ENCODE measurements at places on chromosomes 7 and 10. TPM values are rescaled to one million over a fixed set of nuclear protein-coding genes. Genes with fewer than 3 reads are reported as not detected.

- H3K36me3 ChIP-seq, result no peaks in the 10 kb centered on the region
- no peaks in the 10 kb centered on the region for H3K27me3 ChIP-seq
- no peak for DNase-seq
- no peaks in the 10 kb centered on the region for H3K4me1 ChIP-seq
- no peak overlapping the region for H3K27ac ChIP-seq
Observed at GRCh38 chr7:70710651-70711050, 421.3 kb upstream of the GALNT17 start.

GRCh38 chr7:34160261-34160752 is 255.0 kb downstream of the BMPER start:
- H3K4me1 ChIP-seq, result no peaks in the 10 kb centered on the region
- no peak overlapping the region for H3K4me3 ChIP-seq
- H3K27me3 ChIP-seq, result no peaks in the 10 kb centered on the region
- no peak for DNase-seq

DNA sequence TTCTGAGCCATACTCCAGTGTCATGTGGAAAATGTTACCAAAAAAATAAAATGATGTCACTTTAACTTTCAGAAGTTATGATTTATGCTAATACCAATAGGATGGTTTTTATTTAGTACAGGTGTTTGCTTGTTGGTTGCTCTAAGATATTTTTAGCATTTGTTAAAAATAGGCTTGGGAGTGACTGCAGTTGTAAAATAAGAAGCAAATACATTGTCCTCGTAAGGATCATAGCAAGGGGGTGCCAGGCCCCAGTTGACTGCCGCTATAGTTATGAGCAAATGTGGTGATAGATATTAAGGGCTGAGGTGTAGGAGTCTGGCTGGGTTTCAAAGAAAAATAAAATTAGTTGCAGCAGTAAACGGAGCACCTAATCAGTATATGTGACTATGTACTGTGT is 354.4 kb upstream of the BMPER start:
- no peak for DNase-seq
- H3K27me3 ChIP-seq, result no peaks in the 10 kb centered on the region
- no peak overlapping the region for H3K4me3 ChIP-seq
- H3K4me1 ChIP-seq, result no peaks in the 10 kb centered on the region

GRCh38 chr10:32948451-32948850 is 9.6 kb downstream of the ITGB1 start:
- H3K4me3 ChIP-seq, result no peak overlapping the region
- DNase-seq, result no peak
- H3K27ac ChIP-seq, result no peak overlapping the region
- H3K4me1 ChIP-seq, result peaks cover 59% of the 10 kb centered on the region

GRCh38 chr7:121882731-121883130 is 9.8 kb downstream of the PTPRZ1 start:
- no peak overlapping the region for H3K4me3 ChIP-seq
- DNase-seq, result no peak
- no peak overlapping the region for H3K27ac ChIP-seq
- no peaks in the 10 kb centered on the region for H3K27me3 ChIP-seq
- H3K36me3 ChIP-seq, result no peaks in the 10 kb centered on the region

The TAS2R4 gene
- 2.6 TPM for total RNA-seq

The GRID1 gene
- not detected for total RNA-seq

The UBTD1 gene
- total RNA-seq, result 17.6 TPM

- H3K36me3 ChIP-seq, result no peaks in the 10 kb centered on the region
- H3K4me3 ChIP-seq, result no peak overlapping the region
- no peaks in the 10 kb centered on the region for H3K27me3 ChIP-seq
- H3K27ac ChIP-seq, result no peak overlapping the region
- H3K4me1 ChIP-seq, result peaks cover 21% of the 10 kb centered on the region
- DNase-seq, result no peak
Observed at GRCh38 chr7:30278376-30278775, 6.0 kb upstream of the ZNRF2 start.

The LBX1 gene
- total RNA-seq, result not detected

DNA sequence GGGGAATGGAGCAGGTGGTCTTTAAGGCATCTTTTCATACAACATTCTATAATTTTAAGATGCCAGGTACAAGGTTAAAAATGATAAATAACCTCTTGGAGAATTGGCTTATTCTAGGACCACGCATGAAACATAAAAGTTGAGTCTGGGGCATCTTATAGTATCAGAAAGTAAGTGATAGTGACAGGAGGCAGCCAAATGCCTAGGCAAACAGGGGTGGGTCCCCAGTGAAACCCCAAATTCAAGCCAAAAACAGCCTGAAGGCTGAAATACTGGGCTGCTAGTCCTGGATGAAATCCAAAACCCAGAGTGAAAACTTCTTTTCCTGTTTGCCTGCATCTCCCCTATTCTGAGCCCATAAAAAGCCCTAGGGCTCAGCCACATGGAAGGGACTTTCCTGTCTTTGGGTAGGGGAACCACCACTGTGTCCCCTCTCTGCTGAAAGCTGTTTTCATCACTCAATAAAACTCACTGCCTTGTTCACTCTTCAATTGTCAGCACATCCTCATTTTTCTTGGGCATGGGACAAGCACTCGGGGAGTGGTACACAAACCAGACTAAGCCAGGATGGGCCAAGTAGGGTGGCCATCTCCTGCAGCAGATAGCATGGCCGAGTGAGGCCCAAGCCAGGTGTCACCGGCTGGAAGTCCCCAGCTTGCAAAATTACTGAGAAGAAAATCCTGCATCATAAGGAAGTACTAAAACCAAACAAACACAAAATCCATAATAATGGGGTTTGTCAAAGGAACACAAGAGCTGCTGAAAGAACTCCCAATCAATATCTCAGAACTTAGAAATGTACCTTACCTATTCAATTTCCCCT is 241.6 kb upstream of the GALNT17 start:
- H3K27ac ChIP-seq, result no peak overlapping the region
- no peaks in the 10 kb centered on the region for H3K36me3 ChIP-seq
- H3K27me3 ChIP-seq, result no peaks in the 10 kb centered on the region
- H3K4me3 ChIP-seq, result no peak overlapping the region
- DNase-seq, result no peak

The NKX6-2 gene
- not detected for total RNA-seq

GRCh38 chr7:41122256-41122987 is 580.5 kb downstream of the INHBA start:
- DNase-seq, result no peak
- H3K27ac ChIP-seq, result no peak overlapping the region
- H3K27me3 ChIP-seq, result no peaks in the 10 kb centered on the region
- H3K36me3 ChIP-seq, result no peaks in the 10 kb centered on the region
- no peak overlapping the region for H3K4me3 ChIP-seq
- H3K4me1 ChIP-seq, result no peaks in the 10 kb centered on the region

DNA sequence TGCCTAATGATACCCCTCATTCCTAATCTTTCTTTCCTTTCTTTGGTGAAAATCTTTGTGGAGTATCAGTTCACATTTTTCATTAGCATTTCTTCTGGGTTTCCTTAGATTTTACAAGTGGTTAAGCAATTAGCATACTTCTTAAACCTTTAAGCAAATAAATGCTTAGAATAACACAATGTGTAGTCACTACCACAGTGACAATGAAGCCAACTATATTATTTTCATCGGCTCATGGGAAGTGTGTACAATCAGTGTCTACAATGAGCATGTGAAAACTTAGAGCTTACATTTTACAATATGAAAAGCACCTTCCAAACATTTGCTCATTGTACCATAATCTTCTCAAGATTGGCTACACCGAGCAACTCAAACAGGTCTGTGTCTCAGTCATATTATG is 176.2 kb upstream of the PLXNA4 start:
- H3K27me3 ChIP-seq, result no peaks in the 10 kb centered on the region
- H3K4me1 ChIP-seq, result no peaks in the 10 kb centered on the region
- no peak overlapping the region for H3K27ac ChIP-seq
- no peaks in the 10 kb centered on the region for H3K36me3 ChIP-seq
- DNase-seq, result no peak

- no peak for DNase-seq
- H3K36me3 ChIP-seq, result no peaks in the 10 kb centered on the region
- no peaks in the 10 kb centered on the region for H3K27me3 ChIP-seq
- no peak overlapping the region for H3K27ac ChIP-seq
- no peaks in the 10 kb centered on the region for H3K4me1 ChIP-seq
- no peak overlapping the region for H3K4me3 ChIP-seq
Observed at GRCh38 chr7:23938215-23938614, 228.2 kb downstream of the STK31 start.

GRCh38 chr7:8373851-8374250 is 59.6 kb upstream of the NXPH1 start:
- no peaks in the 10 kb centered on the region for H3K4me1 ChIP-seq
- H3K36me3 ChIP-seq, result no peaks in the 10 kb centered on the region
- H3K27me3 ChIP-seq, result no peaks in the 10 kb centered on the region
- DNase-seq, result no peak
- H3K27ac ChIP-seq, result no peak overlapping the region

GRCh38 chr7:101085162-101085964 is at the start of gene TRIM56:
TRIM56 (plus strand) TSS chr7:101085481; CDS start chr7:101087313, 1,832 bp downstream.
- peaks cover 26% of the 10 kb centered on the region for H3K4me1 ChIP-seq
- peaks cover 36% of the 10 kb centered on the region for H3K36me3 ChIP-seq
- H3K27ac ChIP-seq, result peak within 1 kb of the TSS; percentile 96

The SPRN gene
- total RNA-seq, result not detected

DNA sequence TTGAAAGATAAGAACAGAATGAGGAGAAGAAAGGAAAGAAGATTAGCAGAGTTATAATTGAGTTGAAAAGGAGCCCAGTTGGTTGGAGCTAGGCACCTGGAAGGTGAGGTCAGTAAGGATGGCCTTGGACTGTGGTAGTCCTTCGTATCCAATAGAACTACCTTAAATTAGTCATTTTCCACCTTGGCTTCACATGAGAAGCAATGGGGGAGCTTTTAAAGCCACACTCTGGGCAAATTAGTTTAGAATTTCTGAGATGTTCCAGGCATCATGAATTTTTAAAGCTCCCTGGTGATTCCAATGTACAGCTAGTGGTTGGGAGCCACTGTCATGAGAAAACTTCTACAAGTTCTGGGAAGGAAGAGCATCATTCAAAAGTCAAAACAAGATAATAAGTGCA is 27.3 kb upstream of the CYP3A5 start:
- DNase-seq, result no peak
- peaks cover 7% of the 10 kb centered on the region for H3K36me3 ChIP-seq
- H3K27ac ChIP-seq, result no peak overlapping the region
- no peaks in the 10 kb centered on the region for H3K4me1 ChIP-seq
- H3K4me3 ChIP-seq, result no peak overlapping the region

- no peaks in the 10 kb centered on the region for H3K27me3 ChIP-seq
- peaks cover 28% of the 10 kb centered on the region for H3K4me1 ChIP-seq
- no peak overlapping the region for H3K27ac ChIP-seq
- no peaks in the 10 kb centered on the region for H3K36me3 ChIP-seq
- no peak for DNase-seq
Observed at GRCh38 chr7:132656341-132656740, 80.1 kb upstream of the PLXNA4 start.

The HOXA6 gene
- total RNA-seq, result 0.38 TPM

GRCh38 chr7:126637538-126637937 is 615.2 kb downstream of the GRM8 start:
- H3K27me3 ChIP-seq, result no peaks in the 10 kb centered on the region
- no peak overlapping the region for H3K4me3 ChIP-seq
- no peak for DNase-seq
- H3K27ac ChIP-seq, result no peak overlapping the region

The CHST12 gene
- total RNA-seq, result 45.6 TPM

The OPN4 gene
- total RNA-seq, result not detected

- peaks cover 42% of the 10 kb centered on the region for H3K36me3 ChIP-seq
- no peaks in the 10 kb centered on the region for H3K27me3 ChIP-seq
- peak; percentile 54 for DNase-seq
- H3K4me1 ChIP-seq, result peaks cover 9% of the 10 kb centered on the region
Observed at GRCh38 chr7:44117801-44118429, 5.4 kb downstream of the POLD2 start.

The TMEM270 gene
- not detected for total RNA-seq

GRCh38 chr10:132273966-132274365 is 33.8 kb downstream of the STK32C start:
- no peak overlapping the region for H3K4me3 ChIP-seq
- no peaks in the 10 kb centered on the region for H3K36me3 ChIP-seq
- DNase-seq, result peak; percentile 64
- no peak overlapping the region for H3K27ac ChIP-seq
- H3K4me1 ChIP-seq, result no peaks in the 10 kb centered on the region

The FKBP6 gene
- not detected for total RNA-seq

- peak overlapping the region; percentile 63 for H3K27ac ChIP-seq
- peaks cover 53% of the 10 kb centered on the region for H3K4me1 ChIP-seq
- no peaks in the 10 kb centered on the region for H3K36me3 ChIP-seq
- H3K27me3 ChIP-seq, result no peaks in the 10 kb centered on the region
- H3K4me3 ChIP-seq, result peak overlapping the region; percentile 63
- no peak for DNase-seq
Observed at GRCh38 chr10:96288151-96288621, 16.0 kb upstream of the DNTT start.

- H3K36me3 ChIP-seq, result no peaks in the 10 kb centered on the region
- H3K4me1 ChIP-seq, result no peaks in the 10 kb centered on the region
- no peak for DNase-seq
- H3K4me3 ChIP-seq, result no peak overlapping the region
Observed at GRCh38 chr10:129513312-129513711, 46.3 kb downstream of the MGMT start.

The AGMO gene
- total RNA-seq, result not detected

DNA sequence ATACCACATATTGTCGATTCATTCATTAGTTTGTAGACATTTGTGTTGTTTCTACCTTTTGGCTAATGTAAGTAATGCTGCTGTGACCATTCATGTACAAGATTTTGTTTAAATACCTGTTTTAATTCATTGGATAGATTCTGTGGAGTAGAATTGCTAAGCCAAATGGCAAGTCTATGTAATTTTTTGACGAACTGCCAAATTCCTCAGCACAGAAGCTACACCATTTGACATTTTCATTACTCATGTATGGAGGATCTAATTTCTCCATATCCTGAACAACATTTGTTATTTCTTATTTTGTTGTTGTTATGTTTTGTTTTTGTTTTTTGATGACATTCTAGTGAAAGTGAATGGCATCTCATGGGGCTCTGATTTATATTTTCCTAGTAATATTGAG is 1351.3 kb upstream of the SORCS1 start:
- no peaks in the 10 kb centered on the region for H3K27me3 ChIP-seq
- H3K36me3 ChIP-seq, result no peaks in the 10 kb centered on the region
- H3K4me3 ChIP-seq, result no peak overlapping the region
- DNase-seq, result no peak
- no peak overlapping the region for H3K27ac ChIP-seq

The GNAI1 gene
- total RNA-seq, result 10.4 TPM

DNA sequence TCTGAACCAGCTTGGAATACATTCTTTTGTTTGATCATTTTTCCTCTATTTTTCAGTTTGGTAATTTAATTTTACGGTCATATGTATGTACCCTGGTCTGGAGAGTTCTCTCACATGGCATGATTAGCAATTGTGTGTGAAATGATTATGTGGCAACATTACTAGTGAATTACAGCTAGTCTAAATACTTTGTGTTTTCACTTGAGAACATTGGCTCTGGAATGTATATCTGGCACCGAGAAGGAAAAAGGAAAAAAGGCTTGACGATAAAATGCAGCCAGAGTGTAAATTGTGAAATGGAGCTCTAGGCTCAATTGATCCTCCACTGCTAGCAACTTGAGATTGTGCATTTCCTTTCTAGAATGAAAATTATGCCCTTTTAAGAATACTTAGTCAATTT is 397.2 kb downstream of the EXOC4 start:
- H3K4me1 ChIP-seq, result peaks cover 32% of the 10 kb centered on the region
- H3K36me3 ChIP-seq, result no peaks in the 10 kb centered on the region
- no peaks in the 10 kb centered on the region for H3K27me3 ChIP-seq

- no peaks in the 10 kb centered on the region for H3K4me1 ChIP-seq
- no peak overlapping the region for H3K27ac ChIP-seq
- H3K36me3 ChIP-seq, result no peaks in the 10 kb centered on the region
- no peak overlapping the region for H3K4me3 ChIP-seq
Observed at GRCh38 chr7:111662386-111662785, 100.1 kb upstream of the IMMP2L start.

Measured in spleen (tissue), 13 donors.